ENCODE measurements at places on chromosomes 5 and 9.

DNA sequence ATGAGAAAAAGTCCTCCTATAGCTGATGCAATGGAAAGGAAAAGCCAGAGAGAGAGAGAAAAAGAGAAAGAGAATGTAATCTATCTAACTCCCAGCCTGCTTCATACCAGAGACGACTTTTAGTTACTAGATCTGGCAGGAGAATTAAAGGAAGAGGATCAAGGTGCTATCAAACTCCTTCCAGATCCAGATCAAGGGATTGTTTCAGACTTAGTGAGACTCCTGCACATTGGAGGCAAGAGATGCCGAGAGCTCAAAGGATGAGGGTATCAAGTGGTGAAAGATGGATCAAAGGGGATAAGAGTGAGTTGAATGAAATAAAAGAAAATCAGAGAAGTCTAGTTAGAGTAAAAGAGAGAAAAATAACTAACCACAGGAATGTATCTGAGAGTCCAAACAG is 478.6 kb downstream of the KIF4B start:
- DNase-seq: no peak

DNA sequence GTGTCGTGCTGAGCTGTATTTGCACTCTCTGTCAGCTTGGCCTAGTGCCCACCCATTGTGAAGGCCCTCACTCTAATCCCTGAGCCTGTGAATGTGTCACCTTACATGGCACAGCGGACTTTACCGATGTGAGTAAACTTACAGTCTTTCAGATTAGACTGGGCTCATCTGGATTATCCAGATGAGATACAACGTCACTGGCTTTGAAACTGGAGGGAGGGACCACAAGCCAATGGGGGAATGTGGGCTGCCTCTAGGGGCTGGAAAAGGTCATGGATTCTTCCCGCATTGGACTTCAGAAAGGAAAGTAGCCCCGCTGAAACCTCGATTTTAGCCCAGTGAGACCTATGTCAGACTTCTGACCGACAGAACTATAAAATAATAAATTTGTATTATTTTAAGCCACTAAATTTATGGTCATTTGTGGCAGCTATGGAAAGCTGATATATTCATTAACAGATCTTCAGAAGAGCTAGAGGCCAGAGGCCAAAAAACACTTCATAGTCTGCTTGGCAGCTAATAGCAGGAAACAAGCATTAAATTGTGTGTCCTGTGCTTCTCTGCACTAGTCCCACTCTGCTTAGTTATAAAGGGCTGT is 139.0 kb upstream of the GAS1 start:
- DNase-seq: no peak

DNA sequence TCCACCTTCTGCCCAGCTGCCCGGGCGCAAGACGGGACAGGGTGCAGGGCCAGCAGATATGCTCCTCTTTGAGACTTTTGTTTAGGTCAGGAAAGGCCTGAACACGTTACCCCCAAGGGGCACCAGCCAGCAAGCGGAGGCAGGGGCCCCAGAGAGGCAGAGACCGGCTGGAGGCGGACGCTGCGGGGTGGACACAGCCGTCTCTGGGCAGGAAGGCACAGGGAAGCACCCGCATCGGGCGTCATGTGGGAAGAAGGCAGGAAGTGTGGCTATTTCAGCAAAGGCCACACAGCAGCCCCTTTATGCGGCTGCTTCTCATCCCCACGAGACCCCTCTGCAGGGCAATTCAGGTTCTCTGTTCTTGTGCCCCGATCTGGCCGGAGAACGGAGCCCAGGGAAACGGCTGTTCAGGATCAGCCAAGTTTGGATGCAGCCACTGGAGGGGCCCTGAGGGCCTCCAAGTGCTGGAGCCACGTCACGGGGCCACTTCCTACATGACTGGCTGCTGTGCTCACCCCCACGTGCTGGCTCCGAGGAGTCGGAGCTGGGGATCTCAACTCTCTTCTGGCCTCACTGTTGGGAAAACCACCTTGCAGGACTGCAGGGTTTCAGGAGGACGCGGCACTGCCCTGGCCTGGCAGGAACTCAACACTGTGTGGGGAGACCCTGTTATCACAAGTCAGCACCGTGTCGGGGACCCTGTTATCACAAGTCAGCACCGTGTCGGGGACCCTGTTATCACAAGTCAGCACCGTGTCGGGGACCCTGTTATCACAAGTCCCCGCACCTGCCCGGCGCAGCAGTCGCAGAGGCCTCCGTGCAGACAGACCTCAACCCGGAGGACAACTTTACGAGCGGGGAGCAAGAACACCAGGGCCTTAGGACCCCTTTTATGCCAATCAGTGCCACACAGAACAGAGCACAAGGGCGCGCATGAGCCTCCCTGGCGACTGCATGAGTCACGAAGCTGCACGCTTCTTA is 44.4 kb downstream of the SLC12A7 start:
- DNase-seq: no peak

- peak; percentile 98 for DNase-seq
Observed at GRCh38 chr9:113401027-113401792, at the start of gene ALAD. ALAD (minus strand) TSS chr9:113401284; CDS start chr9:113393559, 7,725 bp downstream.

DNA sequence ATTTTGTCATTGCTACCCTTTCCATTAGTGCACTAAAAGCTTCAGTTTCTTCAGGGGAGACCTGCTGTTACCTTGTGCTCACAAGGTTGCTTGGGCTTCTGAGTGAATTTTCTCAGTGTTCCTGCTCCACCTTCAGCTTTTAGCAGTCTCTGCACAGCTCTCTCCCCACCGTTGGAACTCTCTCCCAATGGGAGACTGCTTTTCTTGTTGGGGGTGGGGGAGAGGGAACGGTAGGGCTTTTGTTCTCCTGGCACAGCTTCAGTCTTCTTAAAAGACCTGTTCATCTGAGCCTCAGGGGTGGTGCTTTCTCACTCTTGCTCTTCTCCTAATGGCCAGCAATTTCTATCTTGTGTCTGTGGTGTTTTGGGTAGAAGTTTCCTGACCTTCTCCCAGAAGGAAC is 915.7 kb downstream of the EFNA5 start:
- no peak for DNase-seq

DNA sequence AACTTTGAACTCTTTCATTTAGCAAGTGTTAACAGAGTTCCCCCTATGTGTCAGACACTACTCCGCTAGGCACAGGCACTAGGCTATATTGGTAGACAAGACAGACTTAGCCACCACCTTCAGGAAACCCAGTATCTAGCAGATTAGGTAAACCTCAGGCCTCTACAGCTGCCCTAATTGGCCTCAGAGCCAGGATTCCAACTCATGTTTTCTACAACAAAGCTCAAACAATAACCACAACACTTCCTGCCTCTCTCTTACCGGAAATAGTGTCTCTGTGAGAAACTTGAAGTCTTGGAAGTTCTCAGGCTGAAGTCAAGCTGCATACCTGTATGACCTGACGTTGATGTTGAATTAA is 116.6 kb upstream of the SLC44A1 start:
- DNase-seq: peak; percentile 43

- peak; percentile 74 for DNase-seq
Observed at GRCh38 chr9:136336156-136336870, 9.0 kb downstream of the GPSM1 start.

DNA sequence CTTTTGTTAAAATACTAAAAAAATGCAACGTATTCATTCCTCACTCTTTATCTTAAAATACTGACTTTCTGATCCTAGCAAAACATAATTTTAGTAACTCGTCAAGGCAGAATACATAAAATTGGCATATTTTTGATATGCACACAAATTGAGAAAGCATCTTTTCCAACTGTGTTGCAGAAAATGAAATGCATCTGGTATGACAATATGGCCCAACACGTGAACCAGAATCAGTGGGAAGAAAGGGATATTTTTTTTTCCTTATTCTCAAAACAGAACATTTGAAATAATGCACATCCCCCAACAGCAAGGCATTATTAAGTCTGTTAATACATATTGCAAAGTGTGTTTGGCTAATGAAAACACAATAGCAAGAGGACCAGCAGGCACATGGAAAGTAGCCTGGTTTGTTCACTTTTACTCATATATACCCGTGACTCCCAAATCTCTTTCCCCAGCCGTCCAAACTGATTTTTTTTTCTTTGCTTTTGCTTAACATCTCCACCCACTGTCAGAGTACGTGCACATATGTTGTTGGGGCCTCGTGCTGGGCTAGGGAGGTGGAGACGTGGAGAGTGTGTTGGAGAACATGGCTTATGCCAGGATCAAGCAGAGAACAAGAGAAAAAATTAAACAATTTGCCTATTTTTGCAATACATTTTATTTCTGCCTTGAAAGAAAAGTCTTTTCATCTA is 4.3 kb downstream of the MCTP1 start:
- DNase-seq: no peak

GRCh38 chr9:69584759-69585158 is 87.4 kb downstream of the APBA1 start:
- DNase-seq: peak; percentile 59

DNA sequence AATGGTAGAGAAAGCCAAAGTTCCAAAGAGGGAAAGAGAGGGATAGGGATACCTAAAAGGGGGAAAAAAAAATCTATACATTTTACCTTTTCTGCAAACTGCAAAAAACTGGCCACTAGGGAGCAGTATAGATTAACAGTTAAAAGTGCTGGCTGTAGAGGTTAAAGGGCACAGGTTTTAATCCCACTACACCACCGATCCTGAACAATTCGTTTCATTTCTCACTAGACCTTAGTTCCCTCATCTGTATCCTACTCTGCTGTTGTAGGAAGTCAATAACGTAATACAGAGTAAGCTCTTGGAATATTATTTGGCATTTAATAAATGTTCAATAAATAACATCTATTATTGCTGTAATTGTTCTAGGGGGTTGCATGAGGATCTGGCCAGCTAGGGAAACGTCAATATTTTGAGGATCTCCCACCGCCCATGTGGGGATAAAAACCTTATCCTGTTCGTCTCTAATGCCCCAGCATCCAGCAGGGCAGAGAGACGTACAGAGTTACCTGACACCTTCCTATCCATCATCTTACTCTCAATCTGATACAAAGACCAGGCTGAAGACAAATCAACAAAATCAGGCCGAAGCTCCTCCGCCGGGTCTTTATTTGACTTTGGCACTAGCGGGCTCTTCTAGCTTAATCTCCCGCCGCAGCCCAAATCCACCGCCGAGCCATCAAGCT is 757 bp downstream of the CDC26 start:
- peak; percentile 62 for DNase-seq

DNA sequence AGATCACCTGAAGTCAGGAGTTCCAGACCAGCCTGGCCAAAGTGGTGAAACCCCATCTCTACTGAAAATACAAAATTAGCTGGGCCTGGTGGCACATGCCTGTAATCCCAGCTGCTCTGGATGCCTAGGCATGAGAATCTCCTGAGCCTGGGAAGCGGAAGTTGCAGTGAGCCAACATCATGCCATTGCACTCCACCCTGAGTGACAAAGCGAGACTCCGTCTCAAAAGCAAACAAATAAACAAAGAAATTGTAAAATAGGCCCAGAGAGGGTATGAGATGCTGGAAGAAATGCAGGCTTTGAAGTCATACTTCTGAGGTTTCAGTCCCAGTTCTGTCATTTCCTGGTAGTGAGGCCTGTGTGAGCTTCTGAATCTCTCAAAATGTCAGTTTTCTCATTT is 5.3 kb upstream of the ARHGEF37 start:
- DNase-seq: no peak

DNA sequence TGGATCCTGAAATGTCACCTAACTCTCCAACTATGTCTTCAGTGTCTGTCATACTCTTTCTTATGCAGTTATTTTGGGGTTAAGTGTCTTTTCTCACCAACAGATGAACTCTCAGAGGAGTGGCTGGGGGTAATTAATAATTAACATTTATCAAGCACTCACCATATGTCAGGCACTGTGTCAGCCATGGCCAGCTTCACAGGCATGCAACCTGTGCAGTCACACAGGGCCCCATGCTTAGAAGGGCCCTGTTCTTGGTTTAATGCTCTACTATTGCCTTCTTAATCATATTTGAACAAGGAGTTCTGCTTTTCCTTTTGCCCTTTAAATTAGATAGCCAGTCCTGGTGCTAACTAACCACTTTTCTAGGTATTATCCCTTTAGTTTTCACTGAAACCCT is 3.4 kb upstream of the GRPEL2 start:
- no peak for DNase-seq

GRCh38 chr5:115414406-115415142 is 118.1 kb upstream of the CCDC112 start:
- DNase-seq: peak; percentile 82

DNA sequence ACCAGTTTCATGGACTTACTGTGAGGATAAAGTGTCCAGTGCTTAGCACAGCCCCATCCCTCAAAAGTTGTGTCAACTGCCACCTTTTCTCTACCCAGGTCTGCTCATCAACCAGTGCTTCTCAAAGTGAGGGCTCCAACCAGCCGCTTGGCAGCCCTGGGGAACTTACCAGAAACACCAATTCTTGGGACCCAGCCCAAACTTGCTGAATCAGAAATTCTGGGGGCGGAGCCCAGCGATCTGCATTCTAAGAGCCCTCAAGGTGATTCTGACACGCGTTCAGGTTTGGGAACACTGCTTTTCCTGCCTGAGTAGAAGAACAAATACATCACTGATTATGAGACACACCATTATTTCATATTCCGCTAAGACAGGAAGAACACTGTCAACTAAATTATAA is 132.0 kb downstream of the NSG2 start:
- DNase-seq: no peak

DNA sequence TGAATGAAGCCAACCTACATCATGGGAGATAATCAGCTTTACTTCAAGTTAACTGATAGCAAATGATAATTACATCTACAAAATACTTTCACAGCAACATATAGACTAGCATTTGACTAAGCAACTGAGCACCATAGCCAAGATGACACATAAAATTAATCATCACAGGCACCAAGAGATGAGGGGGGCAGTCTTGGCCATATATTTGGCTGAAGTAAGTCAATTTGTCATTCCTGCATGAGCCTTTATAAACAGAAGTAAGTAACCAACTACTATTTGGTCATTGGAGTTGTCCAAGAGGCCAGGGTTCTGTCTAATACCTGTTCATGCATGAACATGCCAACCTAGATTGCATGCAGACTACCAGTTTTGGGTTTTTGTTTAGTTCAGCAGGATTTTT is 53.6 kb downstream of the PDCD1LG2 start:
- peak; percentile 46 for DNase-seq

GRCh38 chr5:117394506-117395157 is 820.0 kb upstream of the SEMA6A start:
- no peak for DNase-seq

GRCh38 chr9:83620841-83621636 is 1.9 kb upstream of the IDNK start:
- DNase-seq: peak; percentile 48

- peak; percentile 74 for DNase-seq
Observed at GRCh38 chr5:39453606-39454005, 28.8 kb upstream of the DAB2 start.

DNA sequence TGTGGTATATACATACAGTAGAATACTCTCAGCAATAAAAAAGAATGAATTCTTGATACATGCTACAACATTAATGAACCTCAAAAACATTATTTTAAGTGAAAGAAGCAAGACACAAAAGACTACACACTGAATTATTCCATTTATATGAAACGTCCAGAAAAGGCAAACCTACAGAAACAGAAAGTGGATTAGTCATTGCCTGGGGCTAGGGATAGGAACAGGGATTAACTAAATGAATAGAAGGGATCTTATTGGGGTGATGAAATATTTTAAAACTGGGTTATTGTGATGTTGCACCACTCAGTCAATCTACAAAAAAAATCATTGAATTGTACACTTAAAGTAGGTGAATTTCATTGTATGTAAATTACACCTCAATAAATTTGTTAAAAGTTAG is 326.7 kb downstream of the PIK3R1 start:
- no peak for DNase-seq

GRCh38 chr5:139684350-139684880 is 36.3 kb downstream of the CXXC5 start:
- DNase-seq: no peak
